ENCODE measurements at places on chromosomes 12 and 14.

- no peak for DNase-seq
Measured at GRCh38 chr12:70796989-70797388, 123.5 kb downstream of the PTPRR start.

DNA sequence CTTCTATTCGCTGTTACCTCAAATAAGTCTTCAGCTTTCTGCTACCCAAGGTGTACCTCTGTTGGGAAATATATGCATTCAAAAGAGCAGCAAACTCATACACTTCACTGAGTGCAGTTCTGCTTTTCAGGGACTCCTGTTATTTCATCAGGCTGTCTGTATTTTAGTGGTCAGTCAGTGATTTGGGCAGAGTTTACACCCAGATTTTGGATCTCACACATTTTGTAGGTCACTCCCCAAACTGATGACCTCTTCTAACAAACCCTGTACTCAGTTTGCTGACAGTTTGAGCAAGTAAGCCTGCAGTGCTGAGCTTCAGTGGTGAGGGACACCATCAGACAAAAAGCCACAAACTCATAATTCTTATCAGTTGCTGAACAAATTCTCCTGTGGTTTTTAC is 8.2 kb upstream of the WASHC4 start:
- no peak for DNase-seq

GRCh38 chr14:21882226-21882625 is 208.6 kb upstream of the OR4E1 start:
- no peak for DNase-seq

GRCh38 chr14:97532052-97532451 is 734.9 kb downstream of the VRK1 start:
- DNase-seq, result no peak

GRCh38 chr12:52805000-52805399 is 8.9 kb downstream of the KRT4 start:
- DNase-seq, result no peak

DNA sequence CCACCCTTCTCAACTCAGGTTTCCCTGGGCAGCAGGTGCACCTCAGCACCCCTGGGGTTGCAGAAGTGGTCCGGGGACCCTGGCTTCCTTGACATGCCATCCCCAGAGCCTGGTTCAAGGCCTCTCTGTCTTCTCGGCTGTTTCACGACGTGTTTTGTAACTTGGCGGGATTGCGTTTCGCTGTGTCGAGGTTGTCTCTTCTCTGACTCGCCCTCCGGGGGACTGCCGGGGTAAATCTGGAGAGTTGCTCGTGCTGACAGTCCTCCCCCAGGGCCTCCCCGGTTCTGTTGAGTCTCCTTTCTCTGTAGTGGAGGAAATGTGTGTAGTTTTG is 25.6 kb downstream of the MEG3 start:
- no peak for DNase-seq

DNA sequence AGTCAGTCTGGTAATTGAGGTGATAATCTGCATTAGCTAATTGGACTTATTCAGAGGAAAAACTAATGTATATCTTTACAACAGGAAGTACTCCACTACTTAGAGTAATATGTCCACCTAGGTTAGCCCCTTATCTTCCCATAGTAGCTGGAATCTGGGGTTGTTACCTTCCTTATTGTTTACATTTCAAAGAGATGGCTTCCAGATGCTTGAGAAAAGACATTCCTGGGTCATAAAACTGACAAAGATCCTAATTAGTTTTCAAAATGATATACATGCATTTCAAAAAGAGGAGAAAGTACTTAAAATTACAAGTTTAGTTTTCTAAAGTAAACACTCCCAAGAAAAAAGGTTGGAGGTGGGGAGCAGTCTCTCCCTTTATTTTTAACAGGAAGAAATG is 78.1 kb downstream of the RPL10L start:
- no peak for DNase-seq
